ENCODE measurements at places on chromosomes 7 and 10. TPM values are rescaled to one million over a fixed set of nuclear protein-coding genes. Genes with fewer than 3 reads are reported as not detected.

OLAH gene
- total RNA-seq = not detected

MRC1 gene
- total RNA-seq = not detected

IKZF1 gene
- not detected for total RNA-seq

ARMC10 gene
- total RNA-seq = 21.7 TPM

OIT3 gene
- not detected for total RNA-seq

GALNT17 gene
- not detected for total RNA-seq

PIK3CG gene
- not detected for total RNA-seq

ACTL6B gene
- total RNA-seq = not detected

NUB1 gene
- 47.0 TPM for total RNA-seq

TFEC gene
- total RNA-seq = 0.15 TPM

VDAC2 gene
- total RNA-seq = 542 TPM

All from PC-3 (cell line).